ENCODE measurements at places on chromosomes 11 and 22.

DNA sequence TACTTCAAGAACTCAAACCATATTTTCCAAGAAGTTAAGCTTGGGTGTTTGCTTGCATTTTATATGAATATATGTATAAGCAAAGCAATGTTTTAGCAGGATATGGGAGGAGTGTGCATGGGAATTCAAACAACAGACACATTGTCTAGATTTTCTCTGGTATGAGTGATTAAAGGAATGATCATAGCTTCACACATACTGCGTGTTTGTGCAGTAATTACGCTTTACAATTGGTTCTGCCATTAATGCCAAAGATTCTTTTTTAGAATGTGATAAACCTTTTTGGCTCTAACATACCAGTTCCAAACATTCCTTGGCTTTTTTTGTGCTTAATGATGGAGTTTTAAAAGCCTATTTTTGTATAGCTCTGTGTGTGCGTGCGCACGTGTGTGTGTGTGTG lies 54.0 kb downstream of the CCDC34 start:
- DNase-seq: no peak

GRCh38 chr22:36221799-36222751 lies 17.3 kb downstream of the APOL2 start:
- DNase-seq: no peak

- DNase-seq: no peak
These were observed 487 bp upstream of the LIPT2 start for GRCh38 chr11:74493791-74494630.

GRCh38 chr22:46636221-46637002 lies 16.2 kb downstream of the GRAMD4 start:
- DNase-seq: no peak

- no peak for DNase-seq
These were observed 4.9 kb upstream of the ATP6V1E1 start for GRCh38 chr22:17633217-17633997.

All from T-cell (primary cell).